ENCODE measurements at places on chromosomes 6 and 20.

- DNase-seq, result no peak
Observed at GRCh38 chr20:49313283-49313682, 35.4 kb upstream of the ZNFX1 start.

GRCh38 chr6:161228096-161228495 is 45.8 kb downstream of the AGPAT4 start:
- DNase-seq, result no peak

- DNase-seq, result no peak
Observed at GRCh38 chr6:165895421-165896165, 232.6 kb upstream of the PDE10A start.

GRCh38 chr20:37265152-37265551 is 3.5 kb upstream of the GHRH start:
- no peak for DNase-seq

GRCh38 chr6:87210979-87211378 is 55.6 kb downstream of the ZNF292 start:
- no peak for DNase-seq

GRCh38 chr20:21004386-21005076 is 101.6 kb downstream of the LINC00237 start:
- DNase-seq, result no peak

DNA sequence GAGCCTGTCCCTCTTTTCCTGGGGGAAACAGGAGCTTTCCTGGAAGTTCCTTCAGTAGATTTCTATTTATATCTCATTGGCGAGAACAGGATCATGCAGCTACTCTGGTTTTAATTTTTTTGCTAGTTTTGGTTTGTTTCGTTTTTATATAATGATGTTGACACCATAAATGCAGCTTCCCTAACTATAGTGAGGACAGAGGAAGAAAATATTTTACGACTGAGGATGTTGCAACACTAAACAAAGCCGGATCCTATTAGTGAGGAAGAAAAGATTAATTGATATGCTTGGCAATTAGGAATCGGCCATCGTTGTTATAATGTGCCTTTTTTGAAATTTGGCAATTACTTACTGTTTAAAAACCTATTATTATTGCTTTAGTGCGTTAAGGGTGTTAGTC is 16.6 kb downstream of the KDM1B start:
- no peak for DNase-seq

GRCh38 chr6:40504274-40504673 is 82.9 kb downstream of the LRFN2 start:
- DNase-seq, result no peak

GRCh38 chr6:20800229-20800628 is 266.0 kb downstream of the CDKAL1 start:
- no peak for DNase-seq
